ENCODE measurements at places on chromosomes 6 and 20. TPM values are rescaled to one million over a fixed set of nuclear protein-coding genes. Genes with fewer than 3 reads are reported as not detected.

GRCh38 chr6:37007340-37008043, 2.0 kb downstream of the FGD2 start:
- ATAC-seq = peak; percentile 54

DNA sequence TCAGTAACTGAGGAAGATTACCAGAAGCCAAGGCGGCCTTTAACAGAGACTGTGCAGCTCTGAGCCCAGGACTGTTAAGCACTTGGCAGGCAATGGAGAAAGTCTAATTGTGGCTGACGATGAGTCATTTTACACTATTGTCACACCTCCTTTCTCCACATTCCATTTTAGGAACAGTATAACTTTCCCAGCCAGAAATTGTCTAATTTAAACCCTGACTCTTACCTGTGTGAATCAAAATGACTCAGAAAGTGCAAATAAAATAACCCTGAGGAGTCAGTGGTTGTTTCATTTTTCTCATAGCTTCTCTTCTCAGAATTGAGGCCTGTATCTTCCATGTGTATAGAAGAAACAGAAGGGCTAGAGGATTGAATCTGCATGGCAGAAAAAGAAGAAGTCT, 40.0 kb upstream of the OPN5 start:
- ATAC-seq = peak; percentile 90

DNA sequence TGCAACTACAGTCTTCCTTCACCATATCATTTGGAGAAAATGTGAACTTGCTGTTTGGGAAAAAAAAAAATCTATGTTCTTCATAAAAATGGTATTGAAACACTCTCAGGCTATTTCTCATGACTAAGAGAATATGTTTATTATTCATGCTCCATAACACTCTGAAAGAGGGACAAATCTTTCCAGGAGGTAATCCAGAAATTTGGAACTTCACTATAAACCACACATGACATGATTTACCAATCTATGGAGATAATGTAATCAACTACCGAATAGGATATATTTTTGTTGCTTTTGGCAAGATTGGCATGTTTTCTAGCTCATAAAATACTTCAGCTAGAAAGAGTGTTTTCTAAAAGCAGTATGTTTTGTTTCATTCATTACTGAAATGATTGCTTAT, 56.3 kb downstream of the THEMIS start:
- no peak for ATAC-seq

DNA sequence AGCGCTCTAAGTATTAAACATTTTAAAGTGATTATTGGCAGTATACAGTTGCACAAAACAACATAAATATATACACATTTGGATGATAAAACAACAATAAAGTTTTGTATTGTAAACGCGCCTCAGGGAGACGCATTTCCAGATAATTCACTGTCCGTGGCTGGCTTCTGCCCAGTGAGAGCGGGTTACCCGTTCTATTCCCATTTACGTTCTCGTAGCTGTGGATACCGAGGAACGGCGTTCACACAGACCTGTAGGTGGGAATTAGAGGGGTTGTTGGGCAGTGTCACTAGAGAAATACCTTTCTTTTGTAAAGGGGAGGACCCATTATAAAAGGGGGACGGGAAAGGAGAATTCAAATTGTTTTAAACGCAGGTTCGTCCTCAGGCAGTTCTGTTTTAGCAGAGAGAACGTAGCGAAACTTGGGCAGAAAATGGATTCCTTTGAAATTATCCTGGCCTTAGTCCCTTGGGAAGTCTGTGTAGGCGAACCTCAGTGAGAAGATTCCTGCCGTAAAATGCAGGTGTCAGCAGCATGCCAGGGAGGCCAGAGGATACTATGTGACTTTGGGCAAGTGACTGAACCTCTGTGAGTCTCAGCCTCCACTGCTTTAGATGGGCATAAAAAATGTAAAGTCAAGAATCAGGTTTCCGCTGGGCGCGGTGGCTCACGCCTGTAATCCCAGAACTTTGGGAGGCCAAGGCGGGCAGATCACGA, 756 bp downstream of the MTG2 start:
- no peak for ATAC-seq

DNA sequence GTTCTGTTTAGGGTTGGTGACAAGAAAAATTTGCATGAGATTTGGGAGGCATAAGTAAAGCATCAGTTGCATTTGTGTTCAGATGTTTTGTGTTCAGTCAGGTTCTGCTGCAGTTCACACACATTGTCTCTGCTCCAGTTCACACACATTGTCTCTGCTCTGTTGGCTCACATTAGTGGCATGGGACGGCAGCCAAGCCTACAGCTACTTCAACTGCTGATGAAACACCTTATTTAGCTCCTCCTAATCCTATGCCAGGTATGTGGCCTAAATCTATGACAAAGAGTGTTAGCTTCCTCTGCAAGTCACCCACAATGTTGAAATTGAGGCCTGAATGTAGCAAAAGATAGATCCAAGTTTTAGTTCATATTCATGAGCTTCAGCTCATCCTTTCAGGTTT, 278.1 kb upstream of the SYNCRIP start:
- no peak for ATAC-seq

Gene BPIFA1
- not detected for total RNA-seq

Gene THEMIS
- 72.9 TPM for total RNA-seq

Measured in activated T-helper 17 cell treated with anti-CD3 and anti-CD28 coated beads, Interleukin-2, amount 50 U/mL, for 72 hours (primary cell).